Type B pancreatic cell (in vitro differentiated cells): ENCODE measurements at places on chromosomes 3 and 15.

- DNase-seq, result no peak
Observed at GRCh38 chr3:194833114-194833910, 147.6 kb downstream of the FAM43A start.

DNA sequence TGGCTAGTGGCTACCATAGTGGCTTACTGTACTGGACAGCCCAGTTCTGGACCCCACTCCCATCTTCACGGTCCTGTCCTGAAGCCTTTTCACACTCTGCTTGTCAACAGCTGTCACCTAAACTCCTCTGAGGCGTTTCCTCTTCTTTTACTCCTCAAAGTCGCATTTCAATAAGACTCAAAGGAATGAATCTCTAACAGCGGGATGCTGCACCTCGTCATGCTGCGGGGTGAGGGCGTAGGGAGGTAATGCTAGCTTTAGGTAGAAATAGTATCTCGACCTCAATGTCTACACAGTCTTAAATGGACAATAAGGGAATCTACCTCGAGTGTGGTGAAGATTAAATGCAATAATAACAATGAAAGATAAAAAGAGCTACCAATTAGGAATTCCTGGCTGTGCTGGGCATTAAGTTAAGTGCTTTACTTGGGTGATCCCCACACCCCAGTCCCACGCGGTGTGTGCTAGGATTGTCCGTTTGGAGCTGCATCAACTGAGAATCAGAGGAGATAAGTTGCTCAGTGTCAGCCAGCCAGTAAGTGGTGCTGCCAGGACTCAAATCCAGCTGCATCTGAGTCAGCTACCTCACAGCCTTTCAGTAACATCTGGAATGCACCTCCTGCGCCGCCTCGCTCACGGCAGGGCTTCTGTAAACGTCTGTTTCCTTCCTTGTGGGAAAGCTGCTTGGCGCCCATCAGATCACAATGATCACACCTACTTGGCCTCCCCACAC, 14.0 kb downstream of the PLA2G4D start:
- DNase-seq, result peak; percentile 61

GRCh38 chr3:44421280-44421679, 56.2 kb downstream of the ZNF445 start:
- DNase-seq, result no peak

GRCh38 chr3:51974277-51974962, 444 bp upstream of the ABHD14A start:
- no peak for DNase-seq

GRCh38 chr15:66390678-66391077, 4.0 kb downstream of the MAP2K1 start:
- no peak for DNase-seq

GRCh38 chr3:195251336-195252065, 19.5 kb downstream of the XXYLT1 start:
- no peak for DNase-seq

DNA sequence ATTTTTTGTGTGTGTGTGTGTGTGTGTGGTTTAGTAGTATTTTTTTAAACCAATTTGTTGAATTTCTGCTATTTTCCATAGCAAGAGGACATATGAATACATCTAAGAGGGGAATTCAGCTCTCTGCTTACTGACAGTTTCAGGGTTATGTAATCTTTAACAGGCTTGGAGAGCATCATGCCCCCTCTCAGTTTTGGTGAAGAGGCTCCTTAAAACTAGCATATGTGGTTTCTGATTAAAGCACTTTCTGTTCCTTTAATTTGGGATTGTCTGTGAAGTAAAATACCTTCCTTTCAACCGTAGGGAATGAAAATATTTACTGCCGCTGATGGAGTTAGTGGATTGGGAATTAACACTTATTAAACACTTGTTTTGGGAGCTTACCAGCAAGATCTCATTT, 19.4 kb upstream of the NFKBIZ start:
- DNase-seq, result no peak

- DNase-seq, result no peak
Observed at GRCh38 chr3:32018757-32019564, 37.4 kb downstream of the ZNF860 start.

GRCh38 chr3:136042608-136043221, 77.2 kb downstream of the PPP2R3A start:
- no peak for DNase-seq

DNA sequence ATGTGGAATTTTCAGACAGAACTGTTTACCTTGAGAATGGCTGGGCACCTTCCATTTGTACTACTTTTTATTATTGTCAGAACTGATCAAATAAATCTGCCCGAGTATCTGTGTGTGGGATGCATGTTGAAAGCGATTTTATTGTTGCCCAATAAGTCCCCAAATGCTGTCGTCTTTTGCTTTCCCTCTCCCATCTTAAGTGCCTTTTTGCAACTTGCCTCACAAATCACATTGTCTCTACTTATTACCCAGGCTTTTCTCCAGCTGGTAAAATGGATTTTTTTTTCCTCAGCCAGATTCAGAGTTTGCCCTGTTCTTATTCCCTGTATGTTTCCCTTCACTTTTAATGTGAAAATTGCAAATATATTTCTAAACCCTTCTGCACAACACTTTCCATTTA, 163.1 kb downstream of the CNTN4 start:
- DNase-seq, result no peak

DNA sequence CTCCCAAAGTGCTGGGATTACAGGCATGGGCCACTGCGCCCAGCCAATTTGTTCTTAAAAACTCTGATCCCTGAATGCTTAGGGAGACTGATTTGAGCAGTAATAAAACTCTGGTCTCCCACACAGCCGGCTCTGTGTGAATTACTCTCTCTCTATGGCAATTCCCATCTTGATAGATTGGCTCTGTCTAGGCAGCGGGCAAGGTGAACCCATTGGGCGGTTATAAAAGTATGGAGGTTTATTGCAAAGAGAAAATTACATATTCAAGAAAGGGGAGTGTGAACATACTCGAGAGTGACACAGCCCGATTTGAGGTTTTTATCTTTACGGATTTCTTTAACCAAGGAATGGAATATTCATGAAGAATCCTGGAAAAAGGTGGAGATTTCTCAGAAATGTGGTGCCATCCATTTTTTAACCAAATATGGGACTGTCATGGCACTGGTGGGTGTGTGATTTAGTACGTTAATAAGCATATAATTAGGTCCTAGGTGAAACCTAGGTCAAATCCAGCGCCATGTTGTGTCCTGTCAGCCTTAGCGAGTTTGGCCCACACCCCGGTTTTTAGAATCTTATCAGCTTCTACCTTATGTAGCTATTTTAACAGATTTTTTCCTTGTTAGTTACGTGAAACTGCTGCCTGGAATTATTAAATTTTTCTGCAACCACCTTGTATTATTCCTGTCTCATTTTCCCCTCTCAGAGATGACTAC, 7.2 kb upstream of the GMPS start:
- no peak for DNase-seq

DNA sequence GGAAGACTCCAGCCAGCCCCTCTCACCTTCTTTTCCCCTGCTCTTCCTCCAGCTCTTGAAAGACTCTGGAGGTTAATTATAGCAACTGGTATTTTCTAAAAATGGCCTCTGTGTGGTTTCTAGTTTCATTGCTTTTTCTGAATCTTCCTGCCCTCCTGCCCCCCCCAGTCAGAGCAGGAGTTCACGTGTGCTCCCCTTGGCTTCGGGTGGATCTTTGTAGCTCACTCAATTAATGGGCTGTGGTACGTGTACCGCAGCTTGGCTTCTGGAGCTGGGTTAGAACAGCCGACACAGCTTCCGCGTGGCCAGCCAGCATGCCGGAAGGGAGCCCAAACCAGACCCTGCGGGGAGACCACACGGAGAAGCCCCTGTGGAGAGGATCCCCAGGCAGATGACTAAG, 31.5 kb downstream of the TM2D3 start:
- no peak for DNase-seq

DNA sequence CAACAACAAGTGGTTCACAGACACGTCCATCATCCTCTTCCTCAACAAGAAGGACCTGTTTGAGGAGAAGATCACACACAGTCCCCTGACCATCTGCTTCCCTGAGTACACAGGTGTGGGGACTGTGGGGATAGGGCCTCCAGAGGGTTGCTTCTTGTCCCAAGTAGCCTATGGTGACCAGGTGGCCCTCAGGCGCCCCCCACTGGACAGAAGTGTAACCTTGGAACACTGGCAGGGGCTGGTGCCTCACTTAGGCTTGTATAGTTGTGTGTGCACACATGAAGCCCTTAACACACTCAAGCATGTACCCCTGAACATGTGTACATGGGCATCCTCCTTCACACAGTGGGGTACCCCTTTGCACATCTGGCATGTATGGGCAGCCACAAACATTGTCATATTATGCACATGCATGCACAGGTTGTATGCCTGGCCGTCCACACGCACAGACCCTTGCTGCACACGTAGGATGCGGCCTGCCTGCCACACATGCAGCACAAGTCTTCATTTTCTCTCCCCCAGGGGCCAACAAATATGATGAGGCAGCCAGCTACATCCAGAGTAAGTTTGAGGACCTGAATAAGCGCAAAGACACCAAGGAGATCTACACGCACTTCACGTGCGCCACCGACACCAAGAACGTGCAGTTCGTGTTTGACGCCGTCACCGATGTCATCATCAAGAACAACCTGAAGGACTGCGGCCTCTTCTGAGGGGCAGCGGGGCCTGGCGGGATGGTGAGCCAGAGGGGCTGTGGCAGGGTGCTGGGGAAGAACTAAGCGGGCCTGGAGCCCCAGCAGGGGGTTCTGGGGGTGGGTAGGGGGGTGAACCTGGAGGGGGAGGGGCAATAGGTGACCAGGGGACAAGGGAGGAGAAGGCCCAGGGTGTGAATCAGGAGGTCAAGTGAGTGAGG, 11.7 kb upstream of the SEMA3B start:
- no peak for DNase-seq

GRCh38 chr3:189232790-189233189, 61.0 kb downstream of the TPRG1 start:
- DNase-seq, result no peak
